ENCODE measurements at places on chromosomes 16 and 17.

DNA sequence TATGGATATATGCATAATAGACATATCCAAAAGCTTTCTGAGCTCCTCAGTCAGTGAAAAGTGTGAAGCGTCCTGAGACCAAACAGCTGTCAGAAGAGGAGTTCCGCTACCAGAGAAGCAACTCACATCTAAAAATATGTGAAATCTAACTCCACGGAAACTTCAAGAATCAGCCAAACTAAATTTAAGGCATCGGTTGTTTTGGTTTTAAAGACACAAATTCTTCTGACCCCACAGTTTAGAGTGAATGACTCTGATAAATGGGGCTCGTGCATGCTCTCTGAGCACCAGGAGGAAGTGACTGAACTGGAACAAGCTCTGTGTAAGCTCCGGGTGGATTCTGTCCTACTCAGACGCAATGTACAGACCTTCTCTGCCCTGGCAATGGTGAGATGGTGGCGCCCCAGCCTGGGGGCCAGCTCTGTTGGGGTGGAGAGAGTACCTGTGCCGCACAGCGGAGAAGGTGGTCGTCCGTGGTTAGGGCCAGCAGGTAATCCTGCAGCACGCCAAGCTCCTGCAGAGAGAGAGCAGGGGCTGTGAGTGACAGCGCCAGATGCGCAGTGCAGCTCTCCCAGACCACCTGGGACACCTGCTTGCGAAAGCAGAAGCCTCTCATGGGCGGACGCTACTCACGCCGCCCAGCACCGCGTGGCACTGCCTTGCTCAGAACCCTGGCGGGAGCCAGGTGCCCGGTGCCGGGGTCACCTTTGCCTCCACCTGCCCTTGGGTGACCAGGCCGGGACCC is 44.4 kb upstream of the ATP2A3 start:
- no peak for DNase-seq

DNA sequence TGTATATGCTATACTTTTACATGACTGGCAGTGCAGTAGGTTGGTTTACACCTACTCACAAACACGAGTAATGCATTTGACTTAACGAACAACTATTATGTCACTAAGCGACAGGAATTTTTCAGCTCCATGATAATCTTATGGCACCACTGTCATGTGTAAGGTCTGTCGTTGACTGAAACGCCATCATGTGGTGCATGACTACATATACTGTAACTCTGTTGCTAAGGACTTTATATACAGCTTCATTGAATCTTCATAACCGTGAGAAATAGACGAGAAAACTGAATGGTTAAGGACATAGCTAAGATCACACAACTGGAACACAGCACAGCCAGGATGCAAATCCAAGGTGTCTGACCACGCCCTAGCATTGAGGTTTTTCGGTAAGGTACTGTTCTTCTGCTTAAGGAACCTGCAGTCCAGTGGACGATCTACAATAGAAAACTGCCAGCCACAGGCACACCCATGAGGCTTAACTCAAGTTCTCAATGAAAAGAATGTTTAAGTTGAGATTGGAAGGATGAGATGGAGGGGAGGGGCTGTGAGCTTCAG is 3.3 kb downstream of the CFAP20 start:
- DNase-seq: no peak

DNA sequence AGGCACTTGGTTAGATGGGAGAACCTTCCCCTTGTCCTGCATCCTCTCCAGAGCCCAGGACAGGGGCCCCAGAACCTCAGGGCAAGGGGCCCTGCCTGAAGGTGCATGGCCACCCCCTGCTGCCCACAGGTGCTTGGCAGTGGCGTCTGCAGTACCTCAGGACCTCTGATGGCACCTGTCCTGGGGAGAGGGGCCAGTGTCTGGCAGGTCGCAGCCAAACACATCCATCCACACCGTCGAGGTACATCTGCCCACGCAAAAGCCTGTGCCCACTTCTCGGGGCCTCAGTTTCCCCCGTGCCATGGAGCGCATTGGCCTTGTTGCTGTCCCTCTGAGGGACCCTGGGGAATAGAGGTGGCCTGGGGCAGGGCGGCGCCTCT is 9.3 kb downstream of the MAP2K3 start:
- DNase-seq: no peak

DNA sequence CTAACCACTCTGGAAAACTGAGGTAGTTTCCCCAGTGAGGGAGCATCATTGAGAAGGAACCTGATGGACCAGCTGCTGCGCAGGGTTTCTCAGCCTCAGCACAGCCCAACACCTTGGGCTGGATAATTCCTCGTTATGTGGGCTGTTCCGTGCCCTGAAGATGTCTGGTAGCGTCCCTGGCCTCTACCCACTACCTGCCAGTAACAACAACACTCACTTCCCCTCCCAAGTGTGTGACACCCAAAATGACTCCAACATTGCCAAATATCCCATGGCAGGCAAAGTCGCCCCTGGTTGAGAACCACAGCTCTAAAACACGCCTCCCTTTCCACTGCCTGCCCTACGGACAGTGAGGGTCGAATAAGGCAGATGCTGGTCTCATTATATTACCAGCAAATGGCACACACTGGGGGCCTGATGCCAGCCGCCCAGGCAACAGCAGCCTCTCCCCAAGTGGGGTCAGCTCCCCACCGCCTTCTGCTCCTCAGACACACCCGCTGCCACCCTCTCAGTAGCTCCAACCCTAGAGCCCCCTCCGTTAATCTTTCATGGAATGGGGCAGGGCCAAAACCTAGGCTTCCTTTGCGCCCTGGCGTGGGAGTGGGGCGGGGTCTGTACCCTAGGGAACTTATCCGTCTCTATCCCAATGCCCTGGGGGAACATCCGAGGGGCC is 1.0 kb downstream of the RHBDF2 start:
- DNase-seq: no peak

GRCh38 chr16:58046054-58046881 is 20.7 kb downstream of the MMP15 start:
- DNase-seq: no peak

DNA sequence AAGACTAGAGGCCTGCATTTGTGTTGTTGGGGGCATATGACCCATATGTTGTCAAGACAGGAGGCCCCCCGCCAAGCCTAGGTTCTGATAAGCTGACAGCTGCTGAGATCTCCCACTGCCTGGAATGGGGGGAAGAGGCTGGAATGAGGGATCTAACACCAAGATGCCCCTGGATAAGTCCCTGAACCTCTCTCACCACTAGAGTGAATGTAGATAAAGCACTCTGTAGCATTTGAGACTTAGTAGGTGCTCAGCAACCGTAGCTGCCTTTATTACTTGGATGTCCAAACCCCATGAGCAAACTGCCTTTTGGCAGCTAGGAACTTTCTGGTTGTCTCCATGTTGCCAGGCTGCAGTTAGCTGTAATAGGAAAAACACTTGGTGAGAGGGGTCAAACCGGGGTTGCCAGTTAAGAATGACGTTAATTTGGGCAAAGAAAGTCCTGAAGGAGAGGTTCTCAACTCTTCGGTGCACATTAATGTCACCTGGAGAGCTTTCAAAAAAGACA is 4.4 kb upstream of the RASL10B start:
- DNase-seq: no peak

GRCh38 chr17:14098246-14098645 is 28.9 kb downstream of the COX10 start:
- DNase-seq: no peak

DNA sequence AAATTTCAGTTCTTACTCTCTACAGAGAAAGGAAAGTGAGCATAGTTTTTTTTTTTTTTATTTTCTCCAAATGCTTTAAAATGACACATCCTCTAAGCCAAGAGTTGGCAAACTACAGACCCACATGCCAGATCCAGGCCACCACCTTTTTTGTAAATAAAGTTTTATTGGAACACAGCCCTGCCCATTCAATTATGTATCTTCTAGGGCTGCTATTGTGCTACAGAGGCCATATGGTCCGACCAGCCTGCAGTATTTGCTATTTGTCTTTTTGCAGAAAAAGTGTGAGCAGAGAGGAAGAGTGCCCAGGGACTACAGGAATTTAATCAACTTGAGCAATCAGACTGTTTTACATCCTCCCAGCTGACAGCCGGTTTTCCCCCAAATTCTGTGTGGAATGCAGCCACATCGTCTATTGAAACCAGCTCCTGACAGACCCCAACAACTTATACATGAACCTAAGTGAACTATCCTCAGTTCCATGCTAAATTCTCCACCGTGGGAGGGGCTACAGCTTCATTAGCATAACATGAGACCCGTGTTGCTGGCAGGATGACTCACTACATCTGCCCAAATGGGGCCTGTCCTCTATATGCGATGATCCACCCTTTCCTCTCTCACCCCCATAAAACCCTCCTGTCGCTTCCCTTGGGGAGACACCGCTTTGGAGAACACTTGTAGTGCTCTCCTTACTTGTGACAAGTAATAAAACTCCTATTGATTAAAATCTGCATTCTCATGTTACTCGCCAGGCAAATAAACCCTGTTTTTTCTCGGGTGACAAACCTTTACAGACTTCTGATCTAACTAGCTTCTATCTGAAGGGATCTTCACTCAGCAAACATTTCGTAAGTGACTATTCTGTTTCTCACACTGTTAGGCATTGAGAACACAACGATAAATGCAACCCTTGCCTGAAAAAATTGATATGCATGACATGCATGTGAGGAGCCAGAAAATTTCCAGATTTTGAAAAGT is 149.4 kb upstream of the HS3ST3A1 start:
- DNase-seq: no peak

DNA sequence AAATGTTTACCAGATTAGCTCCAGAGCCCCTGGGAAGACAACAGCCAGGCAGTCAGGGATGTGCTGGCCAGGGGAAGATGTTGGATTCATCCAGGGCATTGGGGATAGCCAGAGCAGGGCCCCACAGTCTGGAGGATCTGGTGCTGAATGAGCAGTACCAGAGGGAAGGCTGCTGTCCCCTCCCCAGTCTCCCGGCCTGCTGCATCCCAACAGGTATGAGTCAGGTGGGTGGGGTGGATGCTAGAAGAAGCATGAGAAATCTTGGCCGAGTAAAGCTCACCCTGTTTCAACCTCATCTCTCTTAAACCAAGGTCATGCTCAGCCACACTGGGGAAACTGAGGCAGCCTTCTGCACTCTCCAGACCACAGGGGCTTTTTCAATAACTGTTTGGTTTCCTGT is 71.9 kb upstream of the SEC14L1 start:
- no peak for DNase-seq

DNA sequence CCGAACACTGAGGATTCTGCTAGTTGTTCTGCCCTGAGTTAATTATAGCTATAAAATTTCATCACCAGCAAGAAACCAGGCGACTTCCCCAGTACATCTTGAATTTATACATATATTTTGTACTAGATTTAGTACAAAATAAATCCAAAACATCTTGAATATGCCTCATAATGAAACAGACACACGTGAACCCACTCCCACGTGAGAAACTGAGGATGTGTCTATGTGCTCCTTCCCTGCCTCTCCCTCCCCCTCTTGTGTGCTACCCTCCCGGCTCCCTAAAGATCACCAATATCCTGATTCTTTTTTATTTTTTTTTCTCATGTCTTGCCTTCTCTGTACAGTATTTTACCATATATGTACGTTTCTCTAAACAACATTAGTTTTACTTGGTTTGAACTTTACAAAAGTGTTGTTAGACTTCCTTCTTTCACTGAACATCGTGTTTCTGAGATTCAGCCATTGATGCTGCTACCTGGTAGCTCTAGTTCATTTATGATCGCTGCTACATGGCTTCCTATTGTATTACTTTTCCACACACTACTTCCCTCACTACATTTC is 1.1 kb upstream of the LCMT1 start:
- no peak for DNase-seq
